Spleen (tissue), 13 donors: ENCODE measurements at places on chromosomes 16 and 17. TPM values are rescaled to one million over a fixed set of nuclear protein-coding genes. Genes with fewer than 3 reads are reported as not detected.

- no peaks in the 10 kb centered on the region for H3K27me3 ChIP-seq
- peaks cover 83% of the 10 kb centered on the region for H3K4me1 ChIP-seq
- peak overlapping the region; percentile 66 for H3K27ac ChIP-seq
- DNase-seq, result no peak
- H3K4me3 ChIP-seq, result peak overlapping the region; percentile 41
- peaks cover 26% of the 10 kb centered on the region for H3K36me3 ChIP-seq
Observed at GRCh38 chr16:1407753-1408152, 6.8 kb downstream of the UNKL start.

DNA sequence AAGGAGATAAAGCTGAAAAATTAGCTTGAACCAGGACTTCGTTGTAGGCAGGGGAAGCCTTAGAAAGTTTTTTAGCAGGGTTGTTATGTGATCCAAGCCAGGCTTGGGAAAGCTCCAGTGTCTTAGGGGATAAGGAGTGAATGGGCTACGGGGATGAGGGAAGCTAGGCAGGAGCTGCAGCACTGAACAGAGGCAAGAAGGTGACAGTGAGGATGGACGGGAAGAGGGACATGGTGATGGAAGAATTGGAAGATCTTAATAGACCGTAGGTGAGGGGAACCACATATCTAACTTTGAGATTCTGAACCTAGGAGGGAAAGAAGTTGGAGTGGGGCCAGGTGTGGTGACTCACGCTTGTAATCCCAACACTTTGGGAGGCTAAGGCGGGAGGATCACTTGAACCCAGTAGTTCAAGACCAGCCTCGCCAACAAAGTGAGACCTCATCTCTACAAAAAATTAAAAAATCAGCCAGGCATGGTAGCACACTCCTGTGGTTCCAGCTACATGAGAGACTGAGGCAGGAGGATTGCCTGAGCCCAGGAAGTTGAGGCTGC lies 3.2 kb downstream of the RHBDL3 start:
- DNase-seq, result peak; percentile 13
- no peaks in the 10 kb centered on the region for H3K36me3 ChIP-seq
- peaks cover 36% of the 10 kb centered on the region for H3K27me3 ChIP-seq
- H3K4me1 ChIP-seq, result peaks cover 32% of the 10 kb centered on the region
- H3K27ac ChIP-seq, result no peak overlapping the region

- H3K4me1 ChIP-seq, result peaks cover 71% of the 10 kb centered on the region
- no peak overlapping the region for H3K27ac ChIP-seq
- peaks cover 66% of the 10 kb centered on the region for H3K36me3 ChIP-seq
- no peak for DNase-seq
Observed at GRCh38 chr17:38709864-38710603, 5.0 kb downstream of the MLLT6 start.

DNA sequence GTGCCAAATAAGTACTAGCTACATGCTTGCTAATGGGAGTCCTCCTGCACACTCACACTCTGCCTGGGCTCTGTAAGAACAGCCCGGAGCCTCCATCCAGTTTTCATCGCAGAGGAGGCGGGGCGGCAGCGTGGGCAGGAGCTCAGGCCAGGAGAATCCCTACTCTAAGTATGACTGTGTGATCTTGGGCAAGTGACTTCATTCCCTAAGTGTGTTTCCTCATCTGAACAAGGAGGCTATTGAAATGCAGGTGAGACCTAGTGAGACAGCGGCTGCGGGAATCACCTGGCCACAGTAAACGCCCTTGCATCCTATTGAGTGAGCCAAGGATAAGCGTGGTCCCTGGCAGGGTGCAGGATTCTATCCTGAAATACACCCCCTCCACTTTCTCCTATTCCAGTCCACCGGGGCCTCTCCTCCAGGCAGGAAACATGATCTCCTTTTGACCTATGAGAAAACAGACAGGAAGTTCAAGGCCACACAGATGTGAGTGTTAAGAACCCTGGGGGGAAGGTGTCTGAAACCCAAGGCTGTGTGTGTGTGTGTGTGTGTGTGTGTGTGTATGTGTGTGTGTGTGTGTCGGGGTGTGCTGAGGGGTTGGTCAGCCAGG lies 5.2 kb upstream of the RAI1 start:
- no peak overlapping the region for H3K4me3 ChIP-seq
- peak; percentile 27 for DNase-seq
- H3K27ac ChIP-seq, result no peak overlapping the region
- peaks cover 57% of the 10 kb centered on the region for H3K4me1 ChIP-seq
- H3K27me3 ChIP-seq, result no peaks in the 10 kb centered on the region
- H3K36me3 ChIP-seq, result no peaks in the 10 kb centered on the region

GRCh38 chr16:7366993-7367880 lies 34.6 kb downstream of the RBFOX1 start:
- no peaks in the 10 kb centered on the region for H3K27me3 ChIP-seq
- no peaks in the 10 kb centered on the region for H3K4me1 ChIP-seq
- DNase-seq, result no peak

- no peaks in the 10 kb centered on the region for H3K27me3 ChIP-seq
- peak; percentile 50 for DNase-seq
- peaks cover 30% of the 10 kb centered on the region for H3K36me3 ChIP-seq
- peaks cover 34% of the 10 kb centered on the region for H3K4me1 ChIP-seq
Observed at GRCh38 chr16:70675851-70676513, 9.9 kb downstream of the MTSS2 start.

DNA sequence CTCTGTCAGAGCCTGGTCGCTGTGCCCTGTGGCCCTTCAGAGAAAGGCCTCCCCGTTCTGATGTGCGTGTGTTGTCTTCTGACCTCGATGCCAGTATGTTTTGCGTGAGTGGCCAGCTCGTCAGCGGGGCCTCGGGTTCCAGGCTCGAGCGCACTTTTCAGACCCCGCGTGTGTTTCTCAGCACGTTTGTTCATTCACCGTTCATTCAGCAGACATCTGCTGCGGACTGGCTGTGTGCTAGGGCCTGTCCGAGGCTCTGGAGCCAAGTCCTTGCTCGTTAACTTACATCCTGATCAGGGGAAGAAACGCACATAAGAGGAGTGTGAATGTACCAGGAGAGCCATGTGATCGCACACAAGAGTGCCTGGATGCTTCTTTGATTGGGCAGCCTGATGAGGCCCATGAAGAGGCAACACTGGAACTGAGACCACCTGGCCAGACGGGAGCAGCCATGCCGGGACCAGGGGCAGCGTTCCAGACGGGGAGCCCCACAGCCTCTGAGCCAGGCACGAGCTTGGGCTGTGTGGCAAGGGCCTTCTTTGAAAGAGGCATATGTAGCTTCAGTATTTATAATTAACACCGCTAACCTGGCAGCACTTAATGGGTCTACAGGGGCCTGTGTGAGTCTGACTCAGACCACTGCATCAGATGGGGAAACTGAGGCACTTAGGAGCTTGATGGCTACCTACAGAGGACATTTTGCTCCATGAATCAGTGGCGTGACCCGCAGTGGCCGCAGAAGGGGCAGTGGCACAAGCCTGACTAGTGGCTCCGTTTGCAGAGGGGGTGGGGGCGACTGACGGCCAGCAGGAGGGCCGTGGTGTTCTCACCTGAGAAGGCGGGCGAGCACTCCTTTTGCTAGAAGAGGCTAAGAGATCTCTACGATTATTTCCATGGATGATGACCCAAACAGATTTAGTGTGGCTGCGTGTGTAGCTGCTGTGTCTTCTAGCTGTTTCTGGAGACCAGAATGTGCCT lies 187.9 kb upstream of the CHMP6 start:
- no peak overlapping the region for H3K27ac ChIP-seq
- DNase-seq, result peak; percentile 43
- no peaks in the 10 kb centered on the region for H3K4me1 ChIP-seq

GRCh38 chr16:10868104-10868595 lies 8.9 kb upstream of the CIITA start:
- peak overlapping the region; percentile 56 for H3K4me3 ChIP-seq
- H3K4me1 ChIP-seq, result peaks cover 74% of the 10 kb centered on the region
- H3K27ac ChIP-seq, result peak overlapping the region; percentile 80
- H3K27me3 ChIP-seq, result no peaks in the 10 kb centered on the region

DNA sequence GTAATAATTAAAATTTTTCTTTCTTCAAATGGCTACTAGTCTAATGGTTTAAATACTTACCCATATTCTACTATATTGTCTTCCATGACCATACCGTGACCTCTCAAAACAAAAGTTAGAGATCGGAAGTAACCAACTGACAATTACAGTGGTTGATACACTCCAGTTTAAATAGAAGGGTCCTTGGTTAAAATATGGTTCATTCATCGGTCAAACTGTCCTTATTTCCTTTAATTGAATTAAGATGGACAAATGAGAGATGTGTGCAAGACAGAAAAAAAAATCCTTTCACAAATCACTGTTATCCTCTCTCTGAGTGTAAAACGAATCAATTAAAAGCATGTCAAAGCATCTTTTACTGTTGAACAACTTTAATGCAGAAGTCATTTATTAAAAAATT lies 214.3 kb upstream of the TBX2 start:
- H3K4me1 ChIP-seq, result no peaks in the 10 kb centered on the region
- no peak for DNase-seq
- H3K27me3 ChIP-seq, result no peaks in the 10 kb centered on the region
- H3K36me3 ChIP-seq, result no peaks in the 10 kb centered on the region
- no peak overlapping the region for H3K4me3 ChIP-seq

DNA sequence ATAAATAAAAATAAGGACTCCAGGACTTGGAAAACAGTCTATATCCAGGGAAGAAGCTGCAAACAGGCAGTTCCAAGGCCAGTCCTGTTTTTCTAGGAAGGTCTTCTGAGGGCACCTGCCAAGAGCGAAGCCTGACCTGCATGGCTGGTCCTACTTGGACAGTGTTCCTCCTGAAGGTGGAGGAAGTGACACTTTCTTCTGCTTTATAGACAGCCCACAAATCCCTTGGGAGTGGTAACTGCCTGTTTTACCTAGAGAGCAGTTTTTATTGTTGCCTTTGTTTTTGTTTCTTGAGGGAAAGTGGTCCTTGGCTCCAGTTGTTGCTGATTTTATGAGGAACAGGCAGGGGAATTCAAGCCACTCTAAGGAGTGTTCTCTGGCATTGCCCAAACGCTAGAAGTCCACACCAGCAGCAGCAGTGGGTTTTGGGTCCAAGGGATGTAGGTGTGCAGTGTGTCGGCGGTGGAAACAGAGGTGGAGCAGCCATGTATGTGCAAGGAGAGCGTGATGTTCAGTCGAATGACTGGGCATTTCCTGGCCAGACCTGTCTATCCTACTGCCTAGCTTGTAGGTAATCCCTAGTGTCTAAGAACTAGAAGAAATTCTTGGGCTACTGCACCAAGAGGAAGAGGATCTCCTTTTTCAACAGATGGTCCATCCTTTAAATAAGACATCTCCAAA lies 35.3 kb downstream of the LDHD start:
- no peaks in the 10 kb centered on the region for H3K36me3 ChIP-seq
- no peaks in the 10 kb centered on the region for H3K27me3 ChIP-seq
- H3K4me3 ChIP-seq, result no peak overlapping the region
- no peak overlapping the region for H3K27ac ChIP-seq

DNA sequence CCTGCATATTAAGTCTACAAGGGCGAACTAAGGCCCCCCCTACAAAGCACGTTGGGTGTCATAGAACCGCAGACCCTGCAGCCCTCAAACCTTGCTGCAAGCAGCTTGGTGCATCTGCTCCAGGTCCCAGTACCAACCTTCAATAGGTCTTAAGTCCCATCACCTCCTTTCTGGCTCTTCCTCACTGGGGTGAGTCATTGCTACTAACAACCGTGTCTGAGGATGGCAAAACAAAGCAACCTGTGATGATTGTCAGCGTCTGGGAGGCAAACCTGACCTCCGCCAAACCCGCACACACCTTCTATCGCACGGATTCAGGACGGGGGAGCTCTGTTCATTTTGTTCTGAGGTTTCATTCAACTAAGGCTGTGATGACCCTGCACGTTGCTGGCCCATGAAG lies 138.9 kb downstream of the SLC39A11 start:
- H3K27ac ChIP-seq, result no peak overlapping the region
- DNase-seq, result no peak
- no peak overlapping the region for H3K4me3 ChIP-seq
- no peaks in the 10 kb centered on the region for H3K27me3 ChIP-seq
- H3K4me1 ChIP-seq, result no peaks in the 10 kb centered on the region

DNA sequence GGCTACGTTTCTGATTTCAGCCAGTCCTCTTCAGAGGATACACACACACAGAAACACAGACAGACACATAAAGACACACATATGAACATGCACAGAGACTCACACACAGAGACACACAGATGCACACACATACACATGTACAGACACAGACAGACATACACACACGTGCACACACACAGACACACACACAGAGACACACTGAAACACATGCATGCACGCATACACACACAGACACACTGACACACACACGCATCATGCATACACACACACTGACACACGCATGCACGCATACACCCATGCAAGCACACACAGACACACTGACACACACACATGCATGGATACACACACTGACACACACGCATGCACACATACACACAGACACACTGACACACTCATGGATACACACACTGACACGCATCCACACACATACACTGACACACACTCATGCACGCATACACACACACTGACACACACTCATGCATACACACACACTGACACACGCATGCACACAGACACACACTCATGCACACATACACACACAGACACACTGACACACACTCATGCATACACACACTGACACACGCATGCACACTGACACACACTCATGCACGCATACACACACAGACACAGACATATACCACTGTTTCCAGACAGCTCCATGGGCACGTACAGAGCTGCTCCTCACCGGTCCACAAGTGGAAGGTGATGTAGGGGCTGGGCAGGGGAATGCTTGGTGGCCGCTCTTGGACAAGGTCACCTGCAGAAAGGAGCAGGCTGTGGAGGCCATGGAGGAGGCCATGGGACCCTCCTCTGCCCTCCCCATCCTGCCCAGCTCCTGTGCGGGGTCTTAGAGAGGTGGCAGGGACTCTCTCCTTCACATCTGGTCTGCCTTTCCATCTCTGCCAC lies 30.1 kb upstream of the MFSD6L start:
- H3K36me3 ChIP-seq, result no peaks in the 10 kb centered on the region
- H3K4me1 ChIP-seq, result no peaks in the 10 kb centered on the region
- no peak overlapping the region for H3K4me3 ChIP-seq
- H3K27me3 ChIP-seq, result peaks cover 16% of the 10 kb centered on the region

- H3K36me3 ChIP-seq, result peaks cover 28% of the 10 kb centered on the region
- DNase-seq, result no peak
Observed at GRCh38 chr17:44439168-44439567, 49.7 kb upstream of the ITGA2B start.

GRCh38 chr17:14919094-14919493 lies 346.0 kb downstream of the PMP22 start:
- no peaks in the 10 kb centered on the region for H3K4me1 ChIP-seq
- H3K36me3 ChIP-seq, result no peaks in the 10 kb centered on the region
- H3K27ac ChIP-seq, result no peak overlapping the region

GRCh38 chr16:9297437-9298113 lies 206.1 kb downstream of the HAPSTR1 start:
- H3K27ac ChIP-seq, result no peak overlapping the region
- no peaks in the 10 kb centered on the region for H3K4me1 ChIP-seq
- no peak overlapping the region for H3K4me3 ChIP-seq
- no peak for DNase-seq

Gene MARVELD3
- total RNA-seq, result not detected

Gene SDK2
- 10.8 TPM for total RNA-seq

Gene ZDHHC1
- total RNA-seq, result 31.2 TPM

Gene ABCC12
- not detected for total RNA-seq

Gene OR3A3
- not detected for total RNA-seq

Gene CD300A
- 133 TPM for total RNA-seq

Gene ABHD15
- total RNA-seq, result 23.8 TPM

Gene ITGB4
- total RNA-seq, result 83.9 TPM
